Renal cortex interstitium (tissue), 15 donors: ENCODE measurements at places on chromosomes 5 and 9.

GRCh38 chr9:24652181-24652580, 106.5 kb upstream of the IZUMO3 start:
- DNase-seq: no peak

DNA sequence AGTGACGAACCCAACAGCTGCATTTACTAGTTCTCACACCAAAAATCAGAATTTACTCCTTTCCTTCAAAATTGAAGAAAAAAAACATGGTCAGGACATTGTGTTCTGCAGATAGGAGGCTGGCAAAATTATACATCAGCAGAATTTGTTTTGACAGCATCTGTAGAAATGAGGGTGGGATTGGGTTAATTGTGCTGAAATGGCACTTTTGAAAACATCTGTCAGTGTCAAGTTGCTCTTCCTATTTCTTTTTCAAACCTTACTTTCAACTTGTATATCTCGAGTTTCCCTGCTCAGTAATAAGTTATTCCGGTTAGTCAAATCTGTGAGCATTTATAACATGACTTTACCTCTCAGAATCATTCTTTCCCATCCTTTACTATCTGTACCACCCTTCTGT, 19.8 kb downstream of the WDR36 start:
- no peak for DNase-seq

DNA sequence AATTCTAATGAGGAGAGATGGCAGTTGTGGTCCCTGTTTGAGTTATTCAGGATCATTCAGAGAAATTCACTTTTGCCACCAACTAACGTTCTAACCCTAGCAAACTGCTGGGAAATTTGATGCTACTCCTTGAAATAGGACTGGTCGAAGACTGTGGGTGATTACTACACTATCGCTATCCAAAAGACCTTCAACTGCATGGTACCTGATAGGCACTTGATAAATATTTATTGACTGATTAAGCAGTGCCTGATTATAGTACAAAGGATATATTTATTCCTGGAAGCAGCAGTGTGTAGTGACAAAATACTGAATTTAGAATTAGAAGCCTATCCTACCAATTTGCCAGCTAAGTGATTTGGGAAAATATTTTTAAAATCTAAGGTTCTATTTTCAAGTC, 14.1 kb upstream of the MAP3K1 start:
- no peak for DNase-seq

GRCh38 chr5:135039271-135040033, 5.4 kb upstream of the PITX1 start:
- DNase-seq: no peak

DNA sequence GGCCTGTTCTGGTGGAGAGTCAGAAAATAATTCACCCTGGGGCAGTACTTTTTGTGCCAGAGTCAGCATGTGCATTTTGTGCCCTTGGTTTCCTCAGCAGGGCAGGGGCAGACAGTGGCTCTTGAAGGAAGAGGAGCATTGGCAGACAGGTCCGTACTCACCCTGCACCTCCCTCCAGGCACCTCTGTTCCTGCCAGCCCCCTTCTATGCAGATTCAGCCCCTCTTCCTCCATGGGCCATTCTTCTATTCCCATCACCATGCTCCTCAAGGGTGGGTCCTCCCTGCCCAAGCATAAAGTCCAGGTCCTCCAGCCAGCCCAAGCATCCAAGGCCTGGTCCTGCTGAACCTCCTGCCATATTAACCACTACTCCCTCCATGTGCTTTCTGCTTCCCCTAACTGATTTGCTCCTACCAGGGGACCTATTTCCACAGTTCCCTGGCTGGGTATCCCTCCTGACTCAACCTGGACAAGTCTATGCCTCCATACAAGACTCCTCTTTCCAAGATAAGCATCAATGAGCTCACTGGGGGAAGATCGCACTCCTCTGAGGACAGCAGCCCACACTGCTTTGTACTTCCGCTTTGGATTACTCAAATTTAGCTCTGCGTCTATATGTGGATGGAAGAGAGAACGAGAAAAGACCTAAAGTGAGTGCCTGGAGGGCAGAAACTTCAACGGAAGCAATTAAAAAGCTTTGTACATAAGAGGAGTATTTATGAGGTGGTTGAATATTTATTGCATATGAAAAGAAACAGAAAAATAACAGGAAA, 9.3 kb upstream of the ACSL6 start:
- no peak for DNase-seq

- no peak for DNase-seq
Observed at GRCh38 chr9:124281931-124282371, 24.2 kb downstream of the NEK6 start.

DNA sequence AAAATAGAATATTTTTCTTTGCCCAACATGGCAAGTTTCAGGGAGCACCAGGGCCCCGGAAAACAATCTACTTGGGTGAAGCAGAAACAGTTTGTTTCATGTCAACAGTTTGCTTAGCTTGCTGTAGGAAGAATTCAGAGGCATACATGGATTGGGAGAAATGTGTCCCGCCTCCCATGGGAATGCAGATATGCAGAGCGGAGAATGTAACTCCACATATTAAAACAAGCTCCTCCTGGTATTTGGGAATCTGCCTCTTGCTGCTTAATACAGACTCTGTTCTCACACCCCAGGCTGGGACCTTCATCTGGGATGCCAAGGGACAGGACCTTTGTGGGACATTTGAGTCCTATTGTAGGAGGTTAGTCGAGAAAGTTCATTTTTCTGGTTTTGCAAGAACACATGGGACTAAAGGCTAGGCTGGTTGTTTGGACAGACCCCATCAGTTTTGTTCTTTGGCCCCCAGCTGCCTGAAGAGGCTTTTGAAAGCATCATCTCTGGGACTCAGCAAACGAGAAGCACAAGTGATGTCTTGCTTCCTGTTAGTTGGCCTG, 220.5 kb upstream of the ADRA1B start:
- DNase-seq: no peak

DNA sequence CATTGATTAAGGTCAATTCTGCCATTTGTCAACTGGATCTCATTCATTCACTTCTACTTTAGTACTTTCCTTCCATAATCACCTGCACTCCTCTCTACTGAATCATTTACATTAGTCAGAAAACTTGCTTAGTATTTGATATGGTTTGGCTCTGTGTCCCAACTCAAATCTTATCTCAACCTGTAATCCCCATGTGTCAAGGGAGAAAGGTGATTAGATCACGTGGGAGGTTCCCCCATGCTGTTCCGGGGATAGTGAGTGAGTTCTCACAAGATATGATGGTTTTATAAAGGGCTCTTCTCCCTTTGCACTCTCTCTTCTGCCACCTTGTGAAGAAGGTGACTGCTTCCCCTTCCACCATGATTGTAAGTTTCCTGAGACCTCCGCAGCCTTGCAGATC, 23.7 kb upstream of the UGCG start:
- no peak for DNase-seq

DNA sequence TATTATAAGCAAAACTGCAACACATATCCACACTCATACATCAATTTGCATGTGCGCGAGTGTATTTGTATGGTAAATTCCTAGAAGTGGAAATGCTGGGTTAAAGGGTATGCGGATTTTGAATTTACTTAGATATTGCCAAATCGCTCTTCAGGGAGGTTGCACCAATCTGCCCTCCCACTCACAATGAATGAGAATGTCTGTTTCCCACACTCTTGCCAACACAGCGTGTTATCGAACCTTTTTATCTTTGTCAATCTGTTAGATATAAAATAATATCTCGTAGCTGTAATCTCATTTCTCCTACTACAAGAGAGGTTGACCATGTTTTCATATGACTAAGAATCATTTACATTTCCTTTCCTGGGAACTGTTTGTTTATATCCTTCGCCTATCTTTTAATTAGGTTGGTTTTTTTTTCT, 35.7 kb downstream of the LHX2 start:
- DNase-seq: no peak

- no peak for DNase-seq
Observed at GRCh38 chr5:156819967-156820581, 30.0 kb upstream of the PPP1R2B start.

DNA sequence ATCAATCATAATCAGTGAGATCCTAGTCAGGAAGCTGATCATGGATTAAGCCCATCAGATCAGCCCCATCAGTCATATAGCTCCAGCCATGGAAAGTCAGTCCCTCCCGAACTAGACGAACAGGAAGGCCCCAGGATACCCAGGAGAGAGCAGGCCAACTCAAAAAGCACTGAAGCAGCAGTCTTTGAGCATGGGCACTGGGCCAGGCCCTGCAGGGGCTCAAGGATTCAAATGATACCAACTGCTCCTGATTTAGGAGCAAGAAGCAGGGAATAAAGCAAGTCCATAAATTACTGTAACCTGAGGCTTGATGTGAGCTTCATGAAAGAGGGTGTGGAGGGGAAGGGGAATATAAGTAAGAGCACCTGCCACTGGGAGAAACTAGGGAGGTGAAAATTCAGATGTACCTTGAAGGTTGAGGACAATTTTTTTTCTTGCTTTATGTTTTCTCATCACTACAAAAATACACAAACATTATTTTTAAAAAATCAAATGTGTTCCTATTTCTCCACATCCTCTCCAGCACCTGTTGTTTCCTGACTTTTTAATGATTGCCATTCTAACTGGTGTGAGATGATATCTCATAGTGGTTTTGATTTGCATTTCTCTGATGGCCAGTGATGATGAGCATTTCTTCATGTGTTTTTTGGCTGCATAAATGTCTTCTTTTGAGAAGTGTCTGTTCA, 115.2 kb downstream of the SIL1 start:
- no peak for DNase-seq

DNA sequence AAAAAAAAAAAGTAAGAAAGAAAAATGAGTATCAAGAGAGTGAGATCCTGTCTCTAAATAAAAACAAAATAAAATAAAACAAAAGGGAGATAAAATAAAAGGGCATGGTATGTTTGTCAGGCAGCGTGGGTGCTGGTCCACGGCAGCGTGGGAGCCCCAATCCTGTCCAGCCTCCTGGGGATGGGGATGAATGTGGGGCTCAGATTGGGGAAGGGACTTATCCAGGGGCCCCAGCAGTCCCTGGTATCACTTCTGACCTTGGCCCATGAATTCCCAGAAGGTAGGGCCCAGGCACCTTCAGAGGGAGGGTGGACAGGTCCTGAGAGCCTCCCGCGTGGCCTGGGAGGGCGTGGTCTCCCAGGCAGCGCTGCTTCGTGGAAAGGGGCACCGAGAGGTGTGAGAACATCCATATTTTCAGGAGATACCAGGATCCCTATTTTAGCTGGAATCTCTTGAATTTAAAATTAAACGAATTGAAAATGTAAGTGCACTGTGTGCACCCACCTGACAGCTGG, 71.2 kb downstream of the ZNF354C start:
- DNase-seq: no peak

DNA sequence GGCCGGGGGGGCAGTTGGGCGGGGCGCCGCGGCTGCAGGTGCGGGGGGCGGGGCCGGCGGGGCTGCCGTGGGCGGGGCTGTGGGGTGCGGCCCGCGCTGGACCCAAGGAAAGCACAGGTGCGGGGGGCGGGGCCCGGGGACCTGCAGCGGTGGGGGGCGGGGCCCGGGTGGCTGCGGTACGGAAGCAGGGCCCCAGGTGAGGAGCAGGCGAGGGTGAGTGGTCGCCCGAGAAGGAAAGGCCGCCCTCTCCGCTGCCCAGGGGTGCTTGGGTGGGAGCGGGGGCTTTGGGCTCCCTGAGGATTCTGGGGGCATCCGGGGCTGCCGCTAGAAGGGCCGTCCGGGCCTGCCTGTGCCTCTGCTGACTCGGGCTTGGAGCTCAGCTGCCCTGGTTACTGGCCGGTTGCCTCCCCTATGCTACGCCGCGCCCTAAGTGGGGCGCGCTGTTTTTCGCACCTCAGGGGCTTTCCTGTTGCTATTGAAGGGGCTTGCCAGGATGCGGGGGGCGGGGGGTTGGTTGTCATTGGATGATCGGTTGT, 767 bp downstream of the RALGPS1 start:
- no peak for DNase-seq

DNA sequence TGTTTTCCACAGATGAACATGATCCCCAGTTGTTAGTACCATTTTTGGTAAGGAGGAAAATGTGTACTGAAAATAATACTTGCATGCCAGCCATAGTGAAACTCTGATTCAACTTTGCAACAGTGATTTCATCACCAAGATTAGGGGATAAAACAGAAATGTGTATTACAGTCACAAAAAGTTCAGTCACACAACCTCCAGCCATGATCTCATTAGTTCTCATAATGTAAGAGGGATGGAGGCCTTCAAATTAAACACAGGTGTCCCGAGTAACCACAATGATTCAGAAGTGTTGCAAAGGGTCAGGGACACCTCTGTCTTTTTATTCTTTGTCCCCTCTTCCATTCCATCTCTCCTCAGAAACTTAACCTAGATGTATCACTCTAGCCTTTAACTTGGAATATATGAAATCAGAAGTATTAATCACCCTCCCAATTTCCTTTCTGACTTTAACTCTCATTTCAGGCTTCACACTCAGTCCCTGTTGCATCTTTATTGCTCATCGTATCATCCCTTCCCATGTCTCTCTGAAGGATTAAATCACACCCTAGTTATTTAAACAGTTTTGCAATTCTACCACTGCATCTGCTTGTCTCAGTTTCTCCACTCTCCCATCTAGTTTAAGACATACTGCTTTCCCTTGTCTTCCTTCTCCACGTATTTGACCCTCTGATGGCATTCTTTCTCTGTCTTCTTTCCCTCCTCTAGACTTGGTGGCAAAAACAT, 291.2 kb downstream of the ADAMTS6 start:
- no peak for DNase-seq

- no peak for DNase-seq
Observed at GRCh38 chr5:79666758-79667157, 22.9 kb upstream of the CMYA5 start.

- DNase-seq: no peak
Observed at GRCh38 chr5:40875958-40876357, 33.3 kb upstream of the C7 start.

DNA sequence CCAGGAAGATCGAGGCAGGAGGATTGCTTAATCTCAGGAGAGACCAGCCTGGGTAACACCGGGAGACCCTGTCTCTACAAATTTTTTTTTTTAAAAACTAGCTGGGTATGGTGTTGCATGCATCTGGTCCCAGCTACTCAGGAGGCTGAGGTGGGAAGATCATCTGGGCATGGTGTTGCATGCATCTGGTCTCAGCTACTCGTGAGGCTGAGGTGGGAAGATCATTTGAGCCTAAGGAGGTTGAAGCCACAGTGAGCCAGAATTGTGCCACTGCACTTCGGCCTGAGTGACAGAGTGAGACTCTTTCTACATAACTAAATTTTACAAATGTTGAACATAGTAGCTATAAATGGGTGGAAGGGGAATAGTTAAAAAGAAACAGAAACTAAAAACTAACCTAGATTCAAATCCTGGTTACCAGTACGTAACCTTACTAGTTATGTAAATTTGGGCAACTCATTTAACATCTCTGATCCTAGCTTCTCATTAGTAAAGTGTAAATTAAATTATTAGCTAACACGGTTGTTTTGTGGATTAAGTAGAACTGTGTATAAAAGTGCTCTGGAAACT, 41.7 kb downstream of the TMEM161B start:
- no peak for DNase-seq

- DNase-seq: no peak
Observed at GRCh38 chr9:124239249-124240073, 18.3 kb upstream of the NEK6 start.
